ENCODE measurements at places on chromosomes 12 and 14.

- DNase-seq, result no peak
These were observed 236.4 kb downstream of the PCNX1 start for GRCh38 chr14:71143381-71144290.

GRCh38 chr12:84983289-84983688 lies 52.8 kb downstream of the TSPAN19 start:
- DNase-seq, result no peak

DNA sequence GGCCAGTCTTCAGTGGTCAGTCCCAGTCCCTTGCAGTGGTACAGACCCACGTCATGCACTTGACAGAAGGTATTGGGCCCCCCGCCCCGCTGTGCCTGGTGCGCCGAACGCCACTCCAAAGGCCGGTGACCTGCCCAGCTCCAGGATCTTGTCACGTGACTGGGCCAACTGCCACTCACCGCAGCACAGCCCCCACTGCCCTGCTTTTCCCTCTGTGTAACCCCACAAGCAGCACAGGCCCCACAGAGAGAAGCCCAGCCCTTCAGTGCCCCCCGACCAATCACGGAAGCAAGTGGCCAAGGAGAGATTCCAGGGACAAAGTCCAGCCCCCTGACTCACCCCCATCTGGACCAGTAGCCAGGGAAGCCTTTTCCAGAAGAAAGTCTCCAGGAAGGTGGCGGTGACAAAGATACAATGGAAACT lies 498 bp downstream of the GPR132 start:
- no peak for DNase-seq

- DNase-seq, result no peak
These were observed 197.8 kb upstream of the KITLG start for GRCh38 chr12:88778064-88778463.

DNA sequence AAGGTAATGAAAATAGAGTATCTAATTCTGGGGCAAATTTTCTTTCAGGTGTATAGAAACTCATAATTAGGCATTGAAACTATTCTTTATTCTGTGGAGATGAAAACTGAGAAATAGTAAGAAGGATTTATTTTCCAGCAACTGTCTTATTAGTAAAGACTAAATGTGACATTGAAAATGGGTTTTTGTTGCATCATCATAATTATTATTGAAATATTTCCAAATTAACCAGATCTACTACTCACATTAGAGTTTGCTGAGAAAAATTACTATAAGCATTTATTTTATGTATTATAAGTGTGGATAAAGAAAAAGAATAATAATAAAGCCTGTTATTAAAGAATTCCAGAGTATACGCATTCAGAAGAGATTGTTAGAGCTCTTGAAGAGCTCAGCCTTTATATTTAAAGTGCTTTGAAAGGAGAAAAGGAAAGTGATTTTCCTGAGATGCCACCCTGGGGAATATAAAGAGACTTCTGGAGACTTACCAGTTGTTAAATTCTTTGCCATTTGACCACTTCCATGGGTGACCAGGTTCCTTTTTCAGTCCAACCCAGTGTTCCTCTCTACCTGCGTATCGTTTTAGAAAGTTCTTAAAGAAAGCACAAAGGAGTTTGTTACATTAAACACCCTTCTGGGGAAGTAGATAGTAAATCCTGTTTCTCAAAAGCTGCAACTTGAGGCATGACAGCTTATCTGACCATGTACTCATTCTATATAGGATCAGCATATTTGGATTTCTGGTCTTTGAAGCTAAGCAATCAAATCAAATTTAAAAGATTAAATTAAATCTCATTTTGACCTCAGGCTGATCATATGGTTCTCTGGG lies 6.4 kb downstream of the CD69 start:
- DNase-seq, result no peak

DNA sequence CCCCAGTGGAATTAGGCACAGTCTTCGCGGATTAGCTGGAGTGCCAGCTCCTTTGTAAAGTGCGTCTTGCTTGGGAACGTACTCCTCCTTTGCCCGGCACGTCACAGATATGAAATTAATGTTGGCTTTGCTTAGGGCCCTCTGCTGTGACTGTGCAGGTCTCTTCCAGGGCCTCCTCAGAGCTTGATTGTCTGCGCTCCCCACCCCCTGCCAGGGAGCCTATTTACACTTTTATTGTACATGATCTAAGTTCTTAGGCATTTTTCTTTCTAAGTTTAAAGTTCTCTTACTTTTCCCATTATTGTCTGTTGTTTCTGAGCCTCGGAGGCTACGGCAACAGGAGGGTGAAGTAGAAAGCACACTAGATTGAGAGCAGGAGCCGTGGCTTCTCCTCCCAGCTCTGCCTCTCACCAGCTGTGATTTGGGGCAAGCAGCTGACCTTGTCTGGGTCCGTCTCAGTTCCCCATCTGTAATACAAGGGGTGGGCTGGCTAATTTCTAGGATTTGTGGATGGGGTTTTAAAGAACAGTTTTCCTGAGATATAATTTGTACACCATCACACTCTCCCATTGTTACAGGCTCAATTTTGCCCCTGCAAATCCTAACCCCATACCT lies 81.8 kb downstream of the TSPAN9 start:
- DNase-seq, result no peak

DNA sequence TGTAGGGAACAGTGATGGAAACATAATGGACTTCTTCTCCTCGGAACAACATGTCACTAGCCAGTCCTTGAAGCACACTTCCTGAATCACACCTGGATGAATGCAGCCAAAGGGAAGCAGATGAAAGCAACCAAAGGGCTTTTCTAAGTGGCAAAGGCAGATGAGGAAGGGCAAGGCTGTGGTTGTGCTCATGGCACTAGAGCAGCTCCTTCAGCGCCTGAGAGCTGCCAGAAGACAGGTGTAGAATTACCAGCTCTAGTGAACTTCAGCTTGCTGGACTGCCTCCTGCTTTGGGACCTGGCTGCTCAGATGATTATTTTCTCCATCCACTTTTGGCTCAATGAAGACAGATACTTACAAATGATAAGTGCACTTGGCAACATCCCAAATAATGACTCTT lies 1372.1 kb upstream of the SEL1L start:
- DNase-seq, result no peak

GRCh38 chr12:29660847-29661246 lies 122.9 kb downstream of the TMTC1 start:
- no peak for DNase-seq

DNA sequence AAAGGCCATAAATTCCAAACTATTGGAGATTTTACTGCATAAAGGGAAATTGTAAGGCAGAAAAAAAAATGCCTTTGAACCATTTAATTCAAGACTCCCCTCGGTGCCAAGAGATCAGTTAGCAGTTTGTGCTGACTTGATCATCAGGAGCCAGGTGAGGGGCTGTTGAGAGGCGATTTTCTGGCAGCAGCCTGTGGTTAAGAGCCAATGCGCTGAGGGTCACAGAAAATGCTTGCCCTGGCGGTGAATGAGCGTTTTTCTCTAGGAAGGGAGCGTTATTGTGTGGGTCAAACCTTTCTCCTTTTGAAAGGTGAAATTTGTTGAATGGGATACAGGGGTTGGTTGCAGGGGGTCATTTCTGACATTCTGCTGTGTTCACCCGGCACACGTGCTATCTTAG lies 4.7 kb downstream of the SRRM4 start:
- DNase-seq, result no peak

- no peak for DNase-seq
These were observed 51.0 kb downstream of the YEATS4 start for GRCh38 chr12:69410571-69410970.

DNA sequence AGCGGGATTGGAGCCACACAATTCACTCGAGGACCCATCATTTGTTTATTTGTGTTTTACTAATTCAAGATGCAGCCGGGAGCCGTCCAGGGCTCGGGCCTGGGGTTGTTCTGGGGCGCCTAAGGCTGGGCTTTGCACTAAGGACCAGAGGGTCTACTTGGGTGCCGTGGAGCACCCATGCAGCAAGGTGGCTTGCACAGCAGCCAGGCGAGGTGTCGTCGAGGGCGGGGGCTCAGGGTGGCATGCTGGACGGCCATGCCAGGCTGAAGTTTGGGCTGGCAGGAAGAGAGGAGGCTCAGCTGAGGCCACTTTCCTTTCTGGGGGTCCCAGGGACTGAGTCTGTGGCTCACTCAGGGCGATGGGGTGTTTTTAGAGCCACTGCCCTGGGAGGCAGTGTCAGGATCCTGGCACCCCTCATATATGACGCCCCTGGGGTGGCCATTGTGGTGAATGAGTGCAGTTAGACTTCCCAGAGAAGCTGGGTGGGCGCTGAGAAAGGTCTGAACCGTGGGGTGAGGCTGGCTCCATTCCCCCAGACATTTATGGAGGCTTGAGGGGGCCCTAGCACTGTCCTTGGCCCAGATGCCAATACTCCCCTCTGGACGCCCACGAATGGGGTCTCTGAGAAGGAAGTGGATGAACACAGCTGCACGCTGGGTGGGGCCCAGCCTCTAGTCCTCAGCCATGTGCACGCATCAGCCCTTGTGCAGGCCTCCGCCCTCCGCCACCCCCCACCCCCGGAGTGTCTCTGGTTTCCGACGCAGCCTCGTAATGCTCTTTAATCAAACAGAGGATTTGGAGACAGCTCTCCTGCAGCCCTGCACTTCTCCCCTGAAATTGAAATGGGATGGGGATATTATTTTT lies 11.3 kb downstream of the MEG3 start:
- no peak for DNase-seq

GRCh38 chr14:81589381-81590065 lies 55.9 kb upstream of the SEL1L start:
- DNase-seq, result no peak

DNA sequence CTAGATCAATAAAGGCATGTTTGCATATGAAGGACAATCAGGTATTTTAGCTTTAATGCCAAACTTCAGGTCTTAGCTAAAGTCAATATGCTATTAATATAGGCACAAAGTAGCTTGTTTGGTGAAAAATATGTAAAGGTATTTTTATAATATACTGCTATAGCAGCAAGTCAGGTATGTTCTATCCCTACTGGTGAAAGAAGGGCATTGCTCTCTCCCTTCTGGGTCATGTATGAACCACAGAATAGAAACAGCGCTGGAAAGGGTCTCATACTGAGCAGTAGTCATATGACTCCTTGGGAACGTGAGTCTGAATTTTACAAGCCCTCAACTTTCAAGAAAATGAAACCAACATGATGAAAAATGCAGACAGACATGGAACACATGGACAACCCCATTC lies 314.6 kb downstream of the GRIN2B start:
- no peak for DNase-seq

GRCh38 chr12:125100551-125101434 lies 35.6 kb downstream of the AACS start:
- DNase-seq, result no peak

GRCh38 chr12:12918781-12919389 lies 27.5 kb downstream of the GPRC5A start:
- DNase-seq, result no peak

GRCh38 chr14:55170526-55170925 lies 20.9 kb downstream of the DLGAP5 start:
- no peak for DNase-seq

GRCh38 chr12:16530268-16530850 lies 75.6 kb downstream of the LMO3 start:
- no peak for DNase-seq

- no peak for DNase-seq
These were observed 35.8 kb downstream of the DDX51 start for GRCh38 chr12:132108211-132108832.

DNA sequence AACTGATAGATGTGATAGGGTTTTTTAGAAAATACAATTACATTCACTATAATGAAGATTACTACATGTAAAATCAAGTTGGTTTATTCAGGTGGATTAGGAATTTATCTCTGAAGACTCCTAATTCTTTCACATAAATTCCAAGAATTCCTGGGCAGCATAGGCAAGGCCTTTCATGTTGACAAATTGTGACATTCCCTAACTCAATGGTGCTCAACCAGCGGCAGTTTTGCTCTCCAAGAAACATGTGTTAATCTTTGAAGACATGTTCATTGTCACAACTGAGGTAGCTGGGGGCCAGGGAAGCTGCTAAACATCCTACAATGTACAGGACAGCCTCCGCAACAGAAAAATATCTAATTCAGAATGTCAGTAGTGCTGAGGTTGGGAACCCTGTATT lies 46.3 kb downstream of the PTPRQ start:
- no peak for DNase-seq

DNA sequence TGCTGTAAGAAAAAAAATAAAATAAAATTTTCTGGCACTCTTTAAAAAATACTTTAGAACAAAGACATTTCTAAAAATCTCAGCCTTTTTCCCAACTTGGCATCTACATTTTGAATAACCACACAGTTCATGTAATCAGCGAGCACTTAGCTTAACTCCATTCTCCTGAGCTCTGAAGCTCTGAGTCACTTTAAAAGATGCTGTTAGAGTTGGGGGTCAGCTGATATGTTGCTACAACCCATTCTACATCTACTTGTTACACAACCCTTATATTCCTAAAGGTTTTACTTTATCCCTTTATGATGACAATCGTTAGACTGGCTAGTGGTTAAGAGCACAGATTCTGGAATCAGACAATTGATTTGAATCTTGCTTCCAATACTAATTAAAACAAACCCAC lies 48.3 kb downstream of the SLC41A2 start:
- DNase-seq, result no peak

GRCh38 chr12:127570793-127571360 lies 696.1 kb upstream of the TMEM132C start:
- no peak for DNase-seq

GRCh38 chr12:48901278-48901677 lies 24.0 kb downstream of the FKBP11 start:
- DNase-seq, result no peak

DNA sequence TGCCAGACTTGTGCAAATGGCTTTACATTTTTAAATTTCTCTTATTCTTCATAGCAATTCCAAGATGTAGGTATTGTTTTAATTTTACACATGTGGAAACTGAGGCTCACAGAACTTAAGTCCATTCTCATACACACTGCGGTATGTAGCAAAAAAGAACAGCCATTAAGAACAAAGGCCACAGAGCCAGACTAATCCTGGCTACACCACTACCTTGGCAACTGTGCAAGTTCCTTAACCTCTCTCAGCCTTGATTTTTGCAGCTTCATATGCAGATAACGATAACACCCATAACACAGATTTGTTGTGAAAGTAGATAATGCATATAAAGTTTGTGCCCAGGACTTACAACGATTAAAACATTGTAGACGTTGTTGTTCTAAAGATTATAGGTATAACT lies 81.1 kb downstream of the ABCC9 start:
- no peak for DNase-seq

DNA sequence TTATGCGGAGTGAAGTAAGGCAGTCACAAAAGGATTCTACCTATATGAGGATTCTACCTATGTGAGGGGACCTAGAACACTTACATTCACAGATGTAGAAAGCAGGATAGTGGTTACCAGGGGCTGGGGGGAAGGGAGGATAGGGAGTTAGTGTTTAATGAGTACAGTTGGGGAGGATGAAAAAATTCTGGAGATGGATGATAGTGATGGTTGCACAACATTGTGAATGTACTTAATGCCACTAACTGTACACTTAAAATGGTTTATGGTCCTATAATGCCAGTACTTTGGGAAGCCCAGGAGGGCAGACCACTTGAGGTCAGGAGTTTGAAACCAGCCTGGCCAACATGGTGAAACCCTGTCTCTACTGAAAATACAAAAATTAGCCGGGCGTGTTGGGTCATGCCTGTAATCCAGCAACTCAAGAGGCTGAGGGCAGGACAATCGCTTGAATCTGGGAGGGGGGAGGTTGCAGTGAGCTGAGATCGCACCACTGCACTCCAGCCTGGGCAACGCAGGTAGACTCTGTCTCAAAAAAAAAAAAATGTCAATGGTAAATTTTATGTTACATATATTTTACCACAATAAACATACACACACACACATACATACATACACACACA lies 25.4 kb downstream of the SVOP start:
- no peak for DNase-seq

GRCh38 chr12:94805749-94806529 lies 155.6 kb upstream of the TMCC3 start:
- no peak for DNase-seq

- no peak for DNase-seq
These were observed 194.2 kb downstream of the ADGRD1 start for GRCh38 chr12:131147894-131148293.

Measured in HuH-7.5 (cell line).